ENCODE measurements at places on chromosomes 2 and 18. TPM values are rescaled to one million over a fixed set of nuclear protein-coding genes. Genes with fewer than 3 reads are reported as not detected.

GRCh38 chr2:230814616-230815015, 50.1 kb upstream of the ITM2C start:
- DNase-seq = no peak

DNA sequence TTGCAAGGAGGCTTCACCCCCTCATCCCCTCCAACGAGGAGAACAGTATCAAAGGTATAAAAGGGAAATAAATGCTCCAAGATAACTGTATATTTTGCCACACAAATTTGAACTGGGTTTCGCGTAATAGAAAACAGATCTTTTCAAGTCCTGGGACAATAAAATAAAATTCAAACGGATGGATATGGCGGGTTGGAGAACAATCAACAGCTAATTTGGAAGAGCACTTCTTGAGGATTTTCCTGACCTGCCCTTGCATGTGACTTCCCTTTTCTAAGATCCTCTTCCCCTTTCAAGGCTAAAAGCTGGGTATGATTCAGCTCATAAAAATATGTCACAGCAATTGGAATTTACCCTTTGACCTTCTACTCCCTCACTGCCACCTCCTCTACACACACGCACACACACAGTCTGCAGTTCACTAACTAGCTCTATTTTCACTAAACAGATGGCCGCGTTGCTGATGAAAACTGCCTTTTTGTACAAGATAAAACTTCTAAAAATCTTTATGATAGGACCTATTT, 386.9 kb downstream of the FIGN start:
- DNase-seq = no peak

DNA sequence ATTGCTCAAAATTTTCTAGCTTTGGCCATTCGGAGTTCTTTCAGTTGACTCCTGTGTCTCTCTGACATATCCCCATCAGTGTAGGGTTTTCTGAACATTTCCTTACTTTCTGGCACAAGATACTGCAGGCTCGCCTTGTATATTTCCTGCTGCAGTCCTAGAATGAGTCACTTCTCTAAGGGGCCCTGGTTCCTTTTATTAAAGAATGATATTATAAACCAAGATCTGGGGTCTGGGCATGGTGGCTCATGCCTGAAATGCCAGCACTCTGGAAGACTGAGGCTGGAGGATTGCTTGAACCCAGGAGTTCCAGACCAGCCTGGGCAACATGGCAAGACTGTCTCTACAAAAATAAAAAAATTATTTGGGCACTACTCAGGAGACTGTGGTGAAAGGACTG, 3.0 kb upstream of the RPL37A start:
- peak; percentile 38 for DNase-seq

DNA sequence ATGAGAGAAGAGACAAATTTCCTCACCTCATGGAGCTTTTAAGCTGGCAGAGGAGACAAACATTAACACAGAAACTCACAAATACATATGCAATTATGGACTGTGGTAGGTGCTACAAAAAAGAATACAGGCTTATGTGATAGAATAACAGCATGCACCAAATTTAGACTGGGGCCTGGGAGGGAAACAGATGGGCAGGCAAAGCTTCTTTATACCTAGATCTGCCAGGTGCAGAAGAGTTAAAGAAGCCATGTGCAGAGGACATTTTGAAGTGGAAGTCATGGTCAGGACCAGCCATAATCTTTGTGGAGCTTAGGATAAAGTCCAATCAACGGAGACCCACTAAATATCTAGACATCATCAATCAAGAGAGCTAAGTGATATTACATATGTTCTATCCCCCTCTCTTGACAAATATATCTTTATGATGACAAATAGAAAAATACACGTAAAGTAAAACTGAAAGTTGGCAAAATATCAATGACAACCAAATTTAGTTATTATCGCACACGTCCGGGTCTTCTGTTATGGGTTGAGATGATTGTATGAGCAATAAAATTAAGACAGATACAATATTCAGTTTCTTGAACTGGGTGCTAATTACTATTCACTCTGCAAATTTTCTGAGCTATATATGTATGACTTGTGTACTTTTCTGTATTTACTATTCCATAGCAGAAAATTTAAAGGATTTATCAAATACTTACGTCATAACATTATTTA, 44.1 kb downstream of the CD28 start:
- DNase-seq = no peak

- peak; percentile 99 for DNase-seq
These were observed 42.6 kb upstream of the HNRNPA3 start for GRCh38 chr2:177169810-177170514.

- DNase-seq = no peak
These were observed 22.9 kb downstream of the POLR1A start for GRCh38 chr2:86082756-86083155.

DNA sequence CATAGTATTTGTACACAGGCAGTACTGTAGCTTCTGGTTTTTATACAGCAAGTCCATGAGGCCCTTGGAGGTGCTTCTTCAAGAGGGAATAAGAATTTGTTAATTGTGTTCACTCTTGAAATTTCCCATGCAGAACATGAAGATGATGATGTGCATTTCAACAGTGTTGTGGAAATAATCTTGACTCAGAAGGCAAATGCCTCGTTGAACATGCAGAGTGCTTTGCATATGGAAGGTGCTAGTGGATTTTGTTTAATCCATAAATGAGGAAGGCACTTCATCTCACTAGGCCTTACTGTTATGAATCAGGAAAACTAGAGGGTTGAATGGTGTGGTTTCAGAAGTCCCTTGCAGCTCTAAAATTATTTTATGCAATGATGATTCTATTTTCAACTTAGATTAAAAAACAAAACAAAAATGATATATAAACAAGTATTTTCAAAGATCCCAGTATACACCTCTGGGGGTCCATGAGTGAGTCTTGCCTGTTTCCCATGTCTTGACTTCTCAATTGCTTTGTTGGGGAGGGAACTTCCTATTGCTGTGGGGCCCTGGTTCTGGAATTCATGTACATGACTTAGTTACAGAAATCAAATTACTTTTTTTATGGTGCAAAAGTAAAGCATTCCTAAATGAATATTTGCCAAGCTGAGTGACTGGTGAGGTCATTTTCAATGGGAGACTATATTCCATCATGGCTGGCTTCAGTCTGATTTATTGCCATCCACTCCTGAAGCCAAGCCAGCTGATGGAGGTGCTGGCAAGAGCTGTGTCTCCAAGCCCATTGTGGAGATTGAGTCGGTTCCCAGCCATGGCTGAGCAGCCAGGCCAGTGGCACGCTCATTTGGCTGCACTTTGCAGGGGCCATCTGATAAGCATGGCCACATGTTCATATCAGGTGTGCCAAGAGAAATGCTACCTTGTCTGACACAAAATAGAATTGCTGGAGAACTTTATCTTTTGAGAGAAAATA, 56.5 kb downstream of the MGAT5 start:
- DNase-seq = no peak

- DNase-seq = peak; percentile 61
These were observed 342.7 kb downstream of the RND3 start for GRCh38 chr2:150144546-150145298.

GRCh38 chr2:60347781-60348180, 205.7 kb downstream of the BCL11A start:
- peak; percentile 71 for DNase-seq

DNA sequence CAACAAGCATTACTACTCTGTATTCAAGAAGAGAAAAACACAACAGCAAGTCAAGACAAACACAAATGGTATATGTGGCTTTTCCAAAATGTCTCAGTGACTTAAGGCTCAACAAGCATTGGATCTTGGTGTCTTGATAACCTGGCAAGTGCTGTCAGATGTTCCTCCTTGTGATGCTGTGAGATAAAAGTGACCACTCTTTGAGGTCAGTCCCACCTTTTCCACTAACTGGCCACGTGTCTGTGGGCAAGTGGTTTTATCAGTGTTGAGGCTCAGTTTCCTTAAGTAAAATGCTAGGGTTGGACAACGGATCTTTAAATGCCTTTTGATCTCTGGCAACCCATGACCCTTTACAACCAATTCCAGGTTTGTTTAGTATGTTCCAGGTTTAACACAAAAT, 98.7 kb downstream of the BCL2 start:
- DNase-seq = no peak

DNA sequence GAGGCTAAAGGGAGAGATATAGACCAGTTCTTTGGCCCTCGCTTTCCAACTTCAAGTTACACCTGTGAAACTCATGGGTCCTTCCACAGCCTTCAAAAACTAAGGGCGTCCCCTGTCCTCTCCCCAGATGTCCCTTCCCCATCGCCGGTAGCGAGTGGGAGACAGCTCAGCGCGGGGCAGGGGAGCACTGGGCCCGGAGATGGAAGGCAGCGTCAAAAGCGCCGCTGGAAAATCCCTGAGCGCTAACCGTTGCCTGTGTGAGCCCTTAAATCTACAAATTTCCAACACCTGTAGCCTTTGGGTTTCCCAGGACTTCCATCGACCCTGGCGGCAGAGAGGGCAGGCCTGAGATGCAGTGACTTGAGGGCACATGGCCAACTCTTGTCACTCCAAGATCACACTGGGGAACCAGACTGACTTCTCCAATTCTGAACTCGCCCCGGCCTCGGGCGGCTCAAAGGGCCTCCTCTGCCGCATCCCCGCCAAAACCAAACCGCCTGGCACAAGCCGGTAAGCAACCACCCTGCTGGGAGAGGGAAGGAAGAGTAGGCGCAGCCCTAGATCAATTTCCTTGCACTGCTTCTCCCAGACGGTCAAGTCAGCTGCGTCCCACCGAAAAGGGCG, 879 bp upstream of the EPAS1 start:
- no peak for DNase-seq

DNA sequence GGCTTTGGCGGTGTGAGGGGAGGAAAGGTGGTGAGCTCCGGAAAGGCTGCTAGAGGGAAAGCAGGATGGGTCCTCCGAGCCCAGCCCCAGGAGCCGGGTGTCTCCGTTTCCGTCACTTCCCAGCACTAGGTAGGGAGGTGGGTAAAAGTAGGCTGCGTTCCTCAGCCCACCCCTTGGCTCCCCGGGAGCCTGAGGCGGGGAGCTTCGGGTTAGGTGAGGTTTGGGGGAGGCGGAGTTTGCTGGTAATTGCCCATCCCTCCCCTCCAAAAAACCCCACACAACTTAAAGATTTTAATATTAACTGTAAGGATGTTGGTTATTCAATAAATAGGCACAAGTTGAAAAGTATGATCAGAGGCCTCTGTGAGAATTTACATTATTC, 552 bp upstream of the ATF2 start:
- DNase-seq = no peak

DNA sequence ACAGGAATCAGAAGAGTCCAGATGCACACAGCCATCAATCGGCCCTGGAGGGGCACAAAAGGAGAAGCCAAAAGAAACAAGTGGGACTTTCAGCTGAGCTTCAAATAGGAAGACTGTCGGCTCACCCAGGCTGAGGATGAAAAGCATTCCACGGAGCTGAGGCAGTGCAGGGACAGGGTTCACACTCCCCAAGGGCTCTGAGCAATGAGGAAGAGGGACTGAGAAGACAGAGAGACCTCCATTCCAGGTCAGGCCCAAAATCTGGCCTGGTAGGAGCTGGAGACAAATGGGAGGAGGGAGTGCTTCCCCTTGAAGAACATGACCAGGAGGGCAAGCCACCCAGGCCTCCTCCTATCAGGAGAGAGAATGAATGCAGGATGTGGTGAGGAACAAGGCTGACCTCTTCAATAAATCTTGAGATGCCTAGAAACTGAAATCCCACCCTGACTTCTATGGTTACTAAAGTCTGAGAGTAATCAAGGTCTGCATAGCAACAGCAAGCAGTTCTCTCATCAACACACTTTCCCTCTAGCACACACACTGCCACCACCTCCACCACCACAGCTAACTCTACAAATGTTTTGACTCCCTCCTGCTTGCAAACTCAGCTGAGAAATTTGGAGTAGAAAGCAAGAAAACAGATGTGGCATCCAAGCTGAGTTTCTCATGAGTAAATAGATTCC, 434.4 kb downstream of the TNS1 start:
- DNase-seq = no peak

DNA sequence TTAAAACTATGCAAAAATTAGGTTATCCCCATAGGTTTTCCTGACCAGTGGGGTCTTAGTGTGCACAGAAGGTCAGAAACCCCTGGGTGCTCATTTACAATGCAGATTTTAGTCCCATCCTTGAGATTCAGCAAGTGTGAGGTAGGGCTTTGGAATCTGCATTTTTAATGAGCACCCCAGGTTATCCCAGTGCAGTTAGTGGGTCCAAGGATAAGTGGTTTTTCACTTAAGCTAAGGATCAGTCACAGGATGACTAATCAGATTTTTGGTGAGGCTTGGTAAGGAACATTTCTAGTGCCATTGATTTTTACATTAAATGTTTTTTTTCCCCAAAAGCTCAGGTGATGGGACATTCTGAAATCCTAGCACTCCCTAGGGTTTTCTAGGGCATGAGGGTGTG, 50.7 kb upstream of the MGAT5 start:
- no peak for DNase-seq

DNA sequence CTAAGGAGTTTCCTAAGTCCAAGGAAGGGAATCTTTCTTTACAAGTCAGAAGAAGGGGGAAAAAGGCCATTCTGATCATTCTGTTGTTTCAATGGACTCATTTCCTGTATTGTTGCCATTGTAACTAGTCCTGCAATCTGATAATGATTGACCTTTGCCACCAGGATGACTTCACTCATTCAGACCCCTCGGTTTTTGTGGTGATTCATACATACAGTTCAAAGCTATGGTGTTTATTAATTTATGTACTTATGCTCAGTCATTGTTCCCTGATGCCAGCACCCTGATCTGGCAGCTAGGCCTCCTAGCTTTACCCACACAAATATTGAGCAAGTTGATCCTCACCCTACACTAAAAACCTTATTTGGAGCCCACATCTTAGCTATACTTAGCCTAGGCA, 57.6 kb upstream of the ZNF519 start:
- peak; percentile 86 for DNase-seq

- DNase-seq = no peak
These were observed 278.7 kb upstream of the ZNF521 start for GRCh38 chr18:25630682-25631081.

- DNase-seq = peak; percentile 6
These were observed 127.2 kb downstream of the OSBPL1A start for GRCh38 chr18:24270358-24270936.

DNA sequence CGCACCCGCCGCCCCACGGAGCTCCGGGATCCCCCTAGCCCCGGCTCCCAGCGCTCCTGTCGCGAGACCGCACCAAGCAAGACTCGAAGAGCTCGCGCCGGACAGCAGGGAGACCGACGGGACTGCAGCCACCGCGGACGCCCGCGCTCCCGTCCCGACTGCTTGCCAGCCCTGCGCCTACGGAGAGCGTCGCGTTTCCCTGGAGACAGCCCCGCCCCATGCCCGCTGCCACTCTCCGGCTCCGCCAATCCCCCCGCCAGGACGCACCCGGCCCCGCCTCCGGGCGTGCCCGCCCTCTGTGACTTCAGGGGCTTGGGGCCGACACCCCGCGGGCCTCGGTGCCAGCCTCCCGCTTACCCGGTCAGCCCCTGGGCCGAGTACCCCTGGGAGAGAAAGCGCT, at the start of gene ANKMY1:
Gene ANKMY1 (minus strand): TSS at position 181 of the 400 bp plus-strand sequence. CDS start 653 bp downstream, outside the sequence.
- DNase-seq = peak; percentile 58

- DNase-seq = no peak
These were observed 5.6 kb upstream of the HDAC4 start for GRCh38 chr2:239406316-239406995.

- peak; percentile 51 for DNase-seq
These were observed 219.7 kb upstream of the EPHA4 start for GRCh38 chr2:221791844-221792243.

Gene PTRHD1
- 13.8 TPM for total RNA-seq

Gene ACVR1C
- total RNA-seq = 0.26 TPM

Gene NT5C1B
- total RNA-seq = not detected

Gene ABCB11
- 0.26 TPM for total RNA-seq

Gene BOLL
- not detected for total RNA-seq

Gene IL36A
- total RNA-seq = 6.3 TPM

Gene HNMT
- total RNA-seq = 1.1 TPM

Gene TMEM237
- total RNA-seq = 20.2 TPM

Gene SCN9A
- total RNA-seq = 14.0 TPM

Gene POTEC
- under 0.01 TPM for total RNA-seq

Gene ARHGAP15
- not detected for total RNA-seq

Gene CCDC178
- 0.90 TPM for total RNA-seq

Data from bronchial epithelial cell (primary cell).